ENCODE measurements at places on chromosomes 1 and 21.

DNA sequence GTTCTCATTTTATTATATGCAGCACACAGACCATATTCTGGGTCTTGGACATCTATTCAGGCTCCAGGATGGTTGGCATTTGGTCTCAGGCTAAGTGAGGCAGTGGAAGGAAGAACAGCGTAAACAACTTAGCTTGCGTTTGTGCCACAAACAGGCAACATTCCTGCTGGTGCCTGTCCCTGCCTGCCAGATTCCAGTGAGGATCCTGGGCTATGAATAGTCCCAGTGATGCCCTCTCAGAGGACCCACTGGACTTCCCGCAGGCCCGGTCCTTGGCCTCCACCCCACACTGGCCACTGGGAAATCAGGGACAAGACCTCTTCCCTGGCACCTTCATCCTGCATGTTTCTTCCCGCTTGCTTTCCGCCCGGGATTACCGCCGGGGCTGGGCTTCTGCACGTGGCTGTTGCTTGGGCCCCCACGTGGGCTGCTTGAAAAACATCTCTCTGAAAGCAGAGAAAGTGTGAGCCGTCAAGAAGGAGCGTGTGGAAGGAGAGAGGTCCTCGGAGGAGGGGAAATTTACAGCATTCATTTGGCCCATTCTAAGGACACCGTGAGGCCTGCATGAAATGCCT lies 145.1 kb upstream of the WNT4 start:
- no peak for DNase-seq

DNA sequence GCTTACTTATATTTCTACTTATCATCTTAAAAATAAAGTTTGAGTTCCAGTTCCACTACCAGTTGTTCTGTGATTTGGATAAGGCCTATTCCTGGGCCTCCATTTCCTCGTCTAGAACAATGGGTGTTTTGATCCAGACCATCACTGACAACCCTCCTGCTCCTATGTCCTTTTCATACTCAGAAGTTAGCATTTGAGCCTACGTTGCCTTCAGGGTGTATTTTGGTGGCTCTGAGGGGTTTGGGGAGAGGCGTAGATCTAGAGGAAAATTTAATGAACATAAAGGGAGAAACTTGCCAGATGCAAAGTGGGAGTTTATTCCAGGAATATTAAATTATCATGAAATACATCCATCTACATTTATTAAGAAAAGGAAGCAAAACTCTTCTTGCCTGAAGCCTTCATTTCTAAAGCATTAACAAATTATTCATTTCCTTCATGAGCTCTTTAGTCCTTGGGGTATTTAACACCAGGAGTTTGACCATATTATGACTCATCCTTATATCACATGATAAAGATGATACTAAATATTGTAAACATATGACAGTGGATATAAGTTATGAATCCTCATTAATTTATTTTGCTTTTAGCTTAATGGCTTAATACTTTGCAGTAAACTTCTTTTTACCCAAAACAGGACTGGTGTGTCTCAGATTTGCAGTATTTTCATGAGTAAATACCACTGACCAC lies 47.2 kb upstream of the SYT14 start:
- DNase-seq, result no peak

DNA sequence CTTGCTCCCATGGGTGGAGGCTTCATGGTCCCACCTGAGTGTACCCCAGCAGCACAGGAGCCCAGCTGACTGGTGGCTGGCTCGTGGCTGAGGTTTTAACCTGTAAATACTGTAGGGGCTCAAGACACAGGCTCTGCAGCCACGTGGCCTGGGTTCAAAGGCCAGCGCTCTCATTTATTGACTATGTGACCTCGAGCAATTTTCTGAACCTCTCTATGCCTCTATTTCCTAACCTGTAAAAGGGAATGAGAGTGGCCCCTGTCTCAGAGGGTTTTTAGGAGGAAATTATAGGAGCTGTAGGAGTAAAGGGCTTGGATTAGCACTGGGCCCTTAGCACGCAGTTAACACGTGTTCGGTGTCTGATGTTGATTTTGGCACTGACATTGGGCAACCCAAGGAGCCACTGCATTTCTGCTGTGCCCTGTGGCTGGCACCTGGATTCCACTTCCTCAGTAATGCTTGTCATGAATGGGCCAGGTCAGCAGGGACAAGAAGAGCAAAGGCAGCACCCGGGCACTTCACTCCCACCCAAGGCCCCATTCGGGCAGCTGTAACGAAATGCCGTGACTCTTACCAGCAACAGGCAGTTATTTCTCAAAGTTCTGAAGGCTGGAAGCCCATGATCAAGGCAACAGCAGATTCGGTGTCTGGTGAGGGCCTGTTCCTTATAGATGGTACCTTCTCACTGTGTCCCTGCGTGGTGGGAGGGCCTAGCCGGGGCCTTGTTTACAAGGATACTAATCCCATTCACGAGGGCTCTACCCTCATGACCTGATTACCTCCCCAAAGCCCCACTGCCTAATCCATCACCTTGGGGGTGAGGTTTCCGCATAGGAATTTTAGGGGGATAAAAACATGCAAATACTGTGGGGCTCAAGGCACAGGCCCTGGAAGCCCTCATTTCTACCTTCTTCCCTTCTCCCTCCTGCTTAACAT lies 25.2 kb downstream of the ARHGEF10L start:
- no peak for DNase-seq

DNA sequence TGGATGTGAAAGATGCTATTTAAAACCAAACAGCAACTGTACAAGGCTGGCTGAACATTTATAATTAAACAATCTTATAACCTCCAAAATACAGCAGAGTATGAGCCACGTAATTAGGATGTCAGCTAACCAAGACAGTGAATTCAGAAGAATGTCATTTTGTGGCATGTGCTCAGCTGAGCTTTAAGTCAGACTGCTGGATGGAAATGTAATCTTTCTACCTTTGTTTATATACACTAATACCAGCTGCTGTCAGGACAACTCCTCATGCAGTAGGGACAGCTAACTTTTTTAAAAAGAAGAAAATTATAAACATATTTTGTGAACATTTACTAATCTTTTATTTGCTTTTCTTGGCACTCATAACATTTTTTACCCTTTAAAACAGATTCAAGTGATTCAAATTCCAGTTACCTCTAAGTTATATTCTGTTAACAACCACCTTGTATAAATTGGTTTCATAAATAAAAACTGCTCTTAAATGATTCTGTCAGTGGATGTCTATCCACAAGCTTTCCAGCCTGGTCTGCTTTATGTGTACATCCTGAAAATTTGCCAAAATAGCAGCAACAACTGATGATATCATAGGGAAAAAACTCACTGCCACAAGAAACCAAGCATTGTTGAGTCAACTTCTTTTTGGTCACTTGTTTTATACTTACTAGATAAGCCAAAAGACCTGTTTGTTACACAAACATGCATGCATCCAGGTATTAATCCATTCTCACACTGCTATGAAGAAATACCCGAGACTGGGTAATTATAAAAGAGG lies 36.1 kb downstream of the DPH5 start:
- no peak for DNase-seq

DNA sequence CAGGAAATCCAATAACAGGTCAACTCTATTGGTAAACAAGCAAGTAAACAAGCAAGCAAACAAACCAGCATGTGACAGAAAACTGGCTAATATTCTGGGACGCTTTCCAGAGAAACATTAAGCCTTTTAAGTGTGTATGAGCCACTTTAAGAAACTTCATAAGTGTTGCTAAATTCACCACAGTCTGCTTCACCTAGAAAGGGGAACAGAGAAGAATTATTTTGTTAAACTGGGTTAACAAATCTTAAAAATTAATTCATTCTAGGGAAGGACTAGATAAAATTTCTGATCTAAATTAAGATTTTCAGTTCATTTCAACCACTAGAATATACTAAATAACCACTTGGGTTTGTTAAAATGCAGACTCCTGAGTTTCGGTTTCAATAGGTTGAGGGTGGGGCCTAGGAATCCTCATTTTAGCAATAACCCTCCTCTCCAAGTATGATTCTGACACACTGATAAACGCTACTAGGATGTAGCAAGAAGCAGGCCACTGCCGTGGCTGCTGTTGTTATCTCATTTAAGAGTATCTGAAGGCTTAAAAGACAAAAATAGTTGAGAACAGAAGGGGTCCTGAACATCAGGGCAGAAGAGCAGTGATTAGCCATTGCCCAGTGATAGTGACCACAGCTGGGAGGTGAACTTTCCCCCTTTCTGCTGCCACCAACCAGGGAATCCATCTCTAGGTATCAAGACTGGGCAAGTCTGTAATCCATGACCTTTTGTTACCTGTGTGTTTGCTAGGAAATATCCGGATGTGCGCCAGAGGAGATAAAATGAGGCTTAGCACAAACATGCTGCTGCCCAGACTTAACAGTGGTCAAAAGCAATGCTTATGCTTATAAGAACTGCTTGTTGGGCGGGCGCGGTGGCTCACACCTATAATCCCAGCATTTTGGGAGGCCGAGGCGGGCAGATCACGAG lies 11.2 kb downstream of the CREG1 start:
- DNase-seq, result no peak

DNA sequence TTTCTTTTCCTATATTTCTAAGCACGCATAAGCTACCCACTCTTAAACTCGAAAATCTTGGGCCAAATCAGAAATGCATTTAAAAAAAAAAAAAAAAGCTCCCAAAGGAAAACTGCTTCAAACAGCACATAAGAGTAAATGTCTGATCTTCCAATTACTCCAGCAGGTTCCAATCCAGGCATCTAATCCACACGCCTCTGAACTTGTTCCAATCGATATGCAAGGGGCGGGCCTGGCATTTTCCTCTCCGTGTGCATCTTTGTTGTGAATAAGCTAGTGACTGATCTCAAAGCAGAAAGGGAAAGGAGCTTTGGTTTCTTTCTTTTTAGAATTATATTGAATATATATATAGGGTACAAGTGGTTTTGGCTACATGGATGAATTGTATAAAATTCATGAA lies 365.5 kb downstream of the PRDM2 start:
- no peak for DNase-seq

GRCh38 chr1:33004613-33005012 lies 32.1 kb downstream of the AK2 start:
- DNase-seq, result no peak

DNA sequence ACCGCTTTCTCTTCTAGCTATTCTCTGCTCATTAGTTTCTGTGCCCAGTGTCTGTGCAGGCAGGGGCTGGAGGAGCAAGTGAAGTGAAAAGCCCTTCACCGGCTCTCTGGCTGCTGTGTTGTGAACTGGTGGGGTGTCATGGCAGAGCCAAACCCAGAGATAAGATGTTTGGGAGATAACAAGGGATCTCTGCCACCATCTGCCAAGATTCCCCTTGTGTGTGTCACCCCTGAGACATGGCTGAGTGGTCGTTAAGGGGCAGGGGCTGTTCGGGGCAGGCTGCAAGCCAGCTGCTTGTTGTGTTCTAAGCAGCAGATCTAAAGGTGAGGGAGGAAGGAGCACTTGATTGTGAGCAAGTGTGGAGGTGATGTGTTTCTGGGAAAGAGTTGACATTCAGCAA lies 24.5 kb downstream of the CNIH3 start:
- no peak for DNase-seq

DNA sequence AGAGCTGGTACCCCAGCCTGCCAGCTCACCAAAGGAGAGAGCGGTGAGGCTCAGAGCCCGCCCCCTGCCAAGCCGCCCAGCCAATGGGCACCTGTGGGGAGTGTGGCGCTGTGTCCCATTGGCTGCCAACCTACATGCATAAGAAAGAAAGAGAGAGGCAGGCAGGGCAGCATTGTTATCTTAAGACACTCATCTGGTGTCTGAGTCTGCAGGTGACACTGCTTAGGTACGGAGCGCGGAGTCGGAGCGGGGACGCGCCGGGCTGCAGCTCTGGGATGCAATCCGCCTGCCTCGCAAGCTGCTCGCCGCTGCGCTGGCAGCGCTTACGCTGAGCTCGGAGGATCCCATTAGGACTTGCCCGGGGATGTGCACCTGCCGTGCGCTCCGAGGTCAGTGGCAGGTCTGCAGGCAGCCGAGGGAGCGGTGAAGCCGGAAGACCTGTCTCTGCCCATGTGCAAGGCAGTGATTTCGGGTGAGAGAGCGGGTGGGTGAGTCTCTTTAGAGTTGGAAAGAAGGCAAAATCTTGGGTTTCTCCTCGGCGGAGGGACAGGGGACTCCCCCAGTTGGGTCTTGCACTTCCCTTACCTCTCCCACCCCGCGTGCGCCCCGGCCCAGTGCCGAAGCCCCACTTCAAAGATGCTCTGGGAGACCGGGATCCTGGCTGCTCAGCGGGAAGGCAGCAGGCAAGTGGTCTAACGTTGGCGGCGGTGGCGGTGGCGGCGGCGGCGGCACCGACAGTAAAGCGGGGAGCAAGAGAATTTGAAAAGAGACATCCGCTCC lies at the start of gene BRINP2:
TSS of gene BRINP2 (plus strand) at position 203 of the 780 bp plus-strand sequence. CDS start 58,919 bp downstream, outside the sequence.
- no peak for DNase-seq

DNA sequence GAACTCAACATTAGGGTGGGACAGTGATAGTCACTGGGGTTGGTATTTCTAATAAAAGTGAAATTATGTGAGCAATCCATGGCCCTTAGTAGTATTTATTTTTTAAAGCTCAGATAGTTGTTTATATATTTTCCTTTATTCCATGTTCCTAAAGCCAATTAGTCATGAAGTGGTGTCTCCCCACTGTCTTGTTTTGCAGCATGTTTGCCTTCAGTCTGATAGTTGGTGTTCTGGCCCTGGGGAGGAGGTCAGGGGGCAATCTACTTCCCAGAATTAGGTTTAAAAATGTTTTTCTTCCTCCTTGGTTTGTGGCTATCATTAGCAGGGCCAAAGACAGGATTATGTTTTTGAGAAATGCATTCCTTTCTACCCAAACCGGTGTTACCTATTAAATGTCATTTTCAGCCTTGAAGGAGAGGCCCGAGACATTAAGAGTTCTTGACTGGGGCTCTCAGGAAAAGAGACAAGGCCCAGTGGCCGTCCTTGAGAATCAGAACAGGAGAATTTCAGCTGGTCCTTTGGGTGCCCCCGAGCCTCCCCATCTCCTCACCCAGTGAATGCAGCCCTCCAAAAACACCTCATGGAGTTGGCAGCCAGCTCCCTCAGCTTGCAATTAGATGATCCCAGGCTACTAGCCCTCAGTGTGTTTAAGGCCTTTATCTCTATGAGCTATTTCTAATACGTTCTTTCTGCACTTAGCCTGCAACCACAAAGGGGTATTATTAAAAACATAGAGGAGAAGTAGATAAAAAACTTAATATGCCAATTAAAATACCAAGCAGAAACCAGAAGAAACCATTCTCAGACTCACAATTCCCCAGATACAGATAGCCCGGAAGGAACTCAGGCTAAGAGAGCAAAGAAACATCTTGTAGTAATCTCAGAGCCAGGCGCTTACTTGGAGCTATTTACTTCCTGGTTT lies 71.3 kb upstream of the NGF start:
- DNase-seq, result no peak

DNA sequence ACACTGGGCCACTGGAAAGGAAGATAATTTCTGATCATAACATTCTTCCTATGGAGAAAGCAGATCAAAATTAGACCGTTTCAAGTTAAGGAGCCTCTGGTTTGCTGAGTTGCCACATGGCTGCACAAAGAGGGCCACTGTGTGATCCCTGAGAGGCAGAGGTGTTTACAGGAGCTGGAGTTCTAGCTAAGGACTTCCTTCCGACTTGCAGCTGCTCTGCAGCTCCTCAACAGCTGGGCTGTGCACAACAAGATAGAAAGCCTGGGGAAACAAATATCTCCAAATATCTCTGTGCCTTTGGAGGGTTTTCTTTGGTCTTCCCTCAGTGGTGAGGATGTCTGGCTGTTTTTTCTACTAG lies 26.8 kb downstream of the GADD45A start:
- no peak for DNase-seq
